ENCODE measurements at places on chromosomes 7 and 10.

GRCh38 chr7:27871866-27872265 lies 131.9 kb downstream of the TAX1BP1 start:
- no peak for DNase-seq

- no peak for DNase-seq
These were observed 42.4 kb downstream of the CCNY start for GRCh38 chr10:35378541-35379210.

DNA sequence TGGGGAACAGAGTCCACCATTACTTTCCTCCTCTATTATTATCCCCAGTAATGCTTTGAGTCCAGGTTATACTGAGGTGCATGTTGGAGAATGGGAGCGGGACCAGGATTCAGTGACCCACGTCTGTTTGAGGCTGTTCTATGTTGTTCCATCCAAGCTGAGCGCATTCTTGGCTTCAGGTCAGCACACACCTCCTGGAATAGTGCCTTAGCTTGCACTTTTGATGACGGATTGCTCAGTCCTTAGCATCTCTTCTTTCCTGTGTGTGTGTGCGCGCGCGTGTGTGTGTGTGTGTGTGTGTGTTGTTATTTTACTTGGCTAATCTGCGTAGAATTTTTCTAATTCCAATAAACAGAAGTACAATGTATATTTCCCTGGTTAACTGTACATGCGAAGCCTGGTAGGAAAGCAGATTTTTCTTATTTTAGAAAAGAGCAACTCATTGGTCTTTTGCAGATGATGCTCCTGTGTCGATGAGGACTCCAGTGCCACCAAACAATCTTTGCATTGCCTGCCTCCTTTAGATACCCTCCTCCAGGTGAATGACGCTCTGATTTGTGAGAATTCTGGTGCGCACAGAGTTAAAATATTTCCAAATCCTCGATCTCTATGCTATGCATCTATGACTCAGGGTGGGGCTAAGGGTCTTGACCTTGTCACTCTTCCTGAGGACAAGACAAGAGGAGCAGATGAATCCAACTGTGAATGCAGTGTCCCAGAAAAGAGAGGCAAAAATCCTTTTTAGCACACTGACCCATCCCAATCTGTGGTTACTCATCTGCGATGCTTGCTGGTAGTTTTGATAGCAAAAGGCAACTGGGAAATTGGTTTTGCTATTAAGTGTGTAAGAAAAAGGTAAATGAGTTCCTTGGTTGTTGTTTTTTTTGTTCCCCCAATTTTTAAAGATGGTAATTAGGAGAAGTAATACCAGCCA lies 13.3 kb upstream of the CELF2 start:
- DNase-seq: no peak

DNA sequence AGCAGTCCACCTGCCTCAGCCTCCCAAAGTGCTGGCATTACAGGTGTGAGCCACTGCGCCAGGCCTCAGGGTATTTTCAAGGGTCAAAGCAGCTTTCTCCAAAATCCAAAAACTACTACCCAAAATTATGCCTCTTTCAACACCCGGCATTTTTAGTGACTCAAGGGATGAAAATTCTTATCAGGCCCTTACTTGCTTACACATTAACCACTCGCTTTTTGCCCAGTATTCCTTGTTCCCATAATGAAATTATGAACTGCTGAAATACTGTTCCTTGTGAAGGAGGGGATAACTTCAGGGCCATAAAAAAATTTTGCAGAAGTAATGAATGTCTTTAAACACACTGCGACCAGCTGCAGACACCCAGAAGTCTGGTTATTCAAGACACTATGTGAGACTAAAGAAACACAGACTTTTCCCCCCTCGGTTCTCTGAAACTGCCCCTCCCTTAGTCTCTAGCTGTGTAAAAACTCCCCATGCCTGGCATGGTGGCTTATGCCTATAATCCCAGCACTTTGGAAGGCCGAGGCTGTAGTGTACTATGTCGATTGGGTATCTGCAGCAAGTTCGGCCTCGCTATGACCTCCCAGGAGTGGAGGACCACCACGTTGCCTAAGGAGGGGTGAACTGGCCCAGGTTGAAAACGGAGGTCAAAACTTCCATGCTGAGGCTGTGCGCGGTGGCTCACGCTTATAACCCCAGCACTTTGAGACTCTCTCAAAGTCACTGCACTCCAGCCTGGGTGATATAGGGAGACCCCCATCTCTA lies 12.0 kb downstream of the FXYD4 start:
- DNase-seq: no peak

DNA sequence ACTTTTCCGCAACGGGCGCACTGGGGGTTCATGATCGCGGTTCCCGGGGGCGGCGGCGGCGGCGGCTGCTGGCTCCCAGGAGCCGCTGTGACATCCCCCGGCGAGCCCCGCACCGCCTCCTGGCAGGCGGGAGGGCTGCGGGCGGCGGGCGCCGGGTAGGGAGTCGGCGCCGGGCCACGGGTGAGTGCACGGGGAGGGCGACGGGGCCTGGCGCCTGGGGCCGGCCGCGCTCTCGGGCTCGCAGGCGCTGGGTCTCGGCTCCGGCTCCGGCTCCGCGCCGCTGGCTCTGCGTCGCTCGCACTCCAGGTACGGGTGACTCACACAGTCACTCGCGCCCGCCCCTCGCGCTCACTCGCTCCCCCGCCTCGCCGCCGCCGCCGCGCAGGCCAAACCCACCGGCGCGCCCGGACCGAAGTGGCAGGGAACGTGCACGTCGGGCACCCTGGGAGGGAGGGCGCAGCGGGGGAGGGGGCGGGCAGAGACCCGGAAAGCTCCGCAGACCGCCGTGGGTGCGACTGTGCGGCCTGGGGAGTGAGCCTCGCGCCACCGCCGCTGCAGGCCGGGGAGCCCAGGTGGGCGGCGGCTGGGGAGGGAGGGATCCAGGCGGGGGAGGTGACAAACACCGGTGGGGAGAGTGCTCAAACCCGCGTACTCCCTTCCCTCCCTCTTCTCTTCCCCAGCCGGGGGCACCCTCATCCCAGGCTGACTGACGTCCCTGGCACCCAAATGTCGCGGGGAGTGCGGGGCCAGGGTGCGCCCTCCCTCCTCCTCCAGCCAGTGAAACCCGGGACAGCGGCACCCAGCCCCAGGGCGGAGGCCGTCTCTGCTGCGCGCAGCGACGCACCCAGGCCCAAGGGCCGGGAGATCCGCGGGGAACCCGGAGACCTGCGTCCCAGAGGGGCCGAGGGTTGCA lies 276.9 kb upstream of the NEBL start:
- peak; percentile 65 for DNase-seq

DNA sequence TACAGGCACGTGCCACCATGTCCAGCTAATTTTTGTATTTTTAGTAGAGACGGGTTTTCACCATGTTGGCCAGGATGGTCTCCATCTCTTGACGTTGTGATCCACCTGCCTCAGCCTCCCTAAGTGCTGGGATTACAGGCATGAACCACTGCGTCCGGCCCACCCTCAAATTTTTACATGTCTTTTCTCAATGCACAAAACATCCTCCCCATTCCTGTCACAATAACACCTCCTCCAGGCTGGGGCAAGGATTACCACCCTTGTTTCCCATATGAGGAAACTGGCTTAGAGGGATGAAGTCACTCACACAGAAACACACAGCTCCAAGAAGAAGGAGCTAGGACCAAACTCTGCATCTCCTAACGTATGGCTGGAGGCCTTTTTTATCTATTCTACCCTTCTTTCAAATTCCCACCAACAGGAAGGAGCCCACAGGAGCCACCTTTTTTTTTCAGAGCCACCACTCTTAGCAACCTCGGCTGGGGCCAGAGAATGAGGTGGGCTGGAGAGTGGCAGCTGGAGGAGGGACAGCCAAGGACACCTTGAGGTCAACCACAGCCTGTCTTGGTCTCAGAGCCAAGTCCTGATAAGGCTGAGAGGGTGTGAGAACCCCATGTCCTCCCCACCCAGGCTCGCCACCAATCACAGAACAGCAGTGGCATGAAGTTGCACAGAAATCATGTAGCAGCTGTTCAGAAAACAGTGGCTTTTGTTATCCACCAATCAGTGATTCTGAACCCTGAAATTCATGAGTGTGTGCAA lies 113.1 kb upstream of the PDLIM1 start:
- no peak for DNase-seq

- DNase-seq: no peak
These were observed 11.7 kb downstream of the PRF1 start for GRCh38 chr10:70590655-70591416.

- no peak for DNase-seq
These were observed 10.3 kb upstream of the AOC1 start for GRCh38 chr7:150842018-150842417.

DNA sequence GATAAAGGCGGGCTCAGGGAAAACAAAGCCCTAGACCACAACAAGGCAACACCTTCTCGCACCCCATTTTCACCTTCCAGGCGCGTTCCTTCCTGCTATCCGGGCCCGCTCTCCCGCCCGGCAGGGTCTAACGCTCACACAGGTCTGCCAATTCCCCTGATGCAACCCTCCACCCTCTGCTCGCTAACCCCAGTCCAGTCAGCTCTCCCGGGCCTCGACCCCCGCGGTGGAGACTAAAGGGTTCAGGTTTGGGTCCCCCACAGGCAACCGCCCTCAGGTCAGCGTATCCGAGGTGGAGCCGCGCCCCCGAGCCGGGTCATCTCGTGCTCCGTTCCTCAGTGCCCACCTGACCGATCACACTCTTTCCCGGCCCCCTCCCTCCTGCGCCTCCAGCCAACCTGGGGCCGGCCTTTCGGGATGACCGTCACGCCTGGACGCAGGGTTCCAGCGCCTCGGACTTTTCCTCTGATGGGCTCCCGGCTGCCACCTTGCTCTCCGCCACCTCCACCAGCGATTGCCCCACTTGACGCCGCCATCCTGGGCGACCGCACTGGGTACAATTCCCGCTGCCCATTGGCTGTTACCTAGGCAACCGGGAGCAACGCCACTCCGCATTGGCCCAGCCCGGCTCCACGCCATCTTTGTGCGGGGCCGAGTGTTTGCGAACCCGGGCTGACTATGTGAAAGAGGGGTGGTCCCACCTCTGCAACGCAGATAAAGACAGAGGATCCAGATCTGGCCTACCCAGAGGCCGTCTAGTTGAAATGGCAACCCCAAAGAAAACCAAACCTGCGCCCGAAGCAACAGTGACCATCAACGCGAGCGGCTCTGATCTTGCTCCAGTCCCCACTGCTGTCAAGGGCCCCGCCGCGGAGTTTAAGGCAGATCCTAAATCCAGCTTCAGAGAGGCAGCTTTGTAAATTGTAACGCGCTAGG lies at the start of gene MORN4:
TSS of gene MORN4 (minus strand) at position 552 of the 936 bp plus-strand sequence. CDS start 13,847 bp downstream, outside the sequence.
- DNase-seq: peak; percentile 81

GRCh38 chr10:49783645-49784044 lies 21.5 kb upstream of the OGDHL start:
- no peak for DNase-seq

- DNase-seq: no peak
These were observed 649.1 kb downstream of the TNS3 start for GRCh38 chr7:46932676-46933424.

DNA sequence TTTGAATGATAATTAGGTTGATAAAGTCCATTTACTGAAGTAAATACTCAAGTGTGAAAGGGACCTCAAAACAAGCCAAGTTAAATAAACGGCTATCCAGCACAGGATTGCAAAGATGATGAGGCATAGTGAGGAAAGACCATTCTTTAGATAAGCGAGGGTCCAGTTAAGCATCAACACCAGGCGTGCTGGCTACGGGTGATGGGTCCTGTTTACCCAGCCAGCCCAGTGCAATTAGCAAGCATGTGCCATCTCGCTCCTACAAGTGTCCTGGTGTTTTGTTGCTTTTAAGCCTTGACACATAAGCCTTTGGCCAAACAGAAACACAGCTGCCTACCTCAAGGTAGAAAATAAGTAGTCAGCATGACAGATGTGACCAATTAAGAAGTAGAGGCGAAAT lies 7.1 kb downstream of the NEBL start:
- DNase-seq: peak; percentile 66

- DNase-seq: no peak
These were observed 118.5 kb upstream of the CHST15 start for GRCh38 chr10:124211921-124212320.

GRCh38 chr7:22447762-22448161 lies 52.2 kb downstream of the STEAP1B start:
- no peak for DNase-seq
